Spinal cord (tissue), 10 donors: ENCODE measurements at places on chromosomes 7 and 10. TPM values are rescaled to one million over a fixed set of nuclear protein-coding genes. Genes with fewer than 3 reads are reported as not detected.

DNA sequence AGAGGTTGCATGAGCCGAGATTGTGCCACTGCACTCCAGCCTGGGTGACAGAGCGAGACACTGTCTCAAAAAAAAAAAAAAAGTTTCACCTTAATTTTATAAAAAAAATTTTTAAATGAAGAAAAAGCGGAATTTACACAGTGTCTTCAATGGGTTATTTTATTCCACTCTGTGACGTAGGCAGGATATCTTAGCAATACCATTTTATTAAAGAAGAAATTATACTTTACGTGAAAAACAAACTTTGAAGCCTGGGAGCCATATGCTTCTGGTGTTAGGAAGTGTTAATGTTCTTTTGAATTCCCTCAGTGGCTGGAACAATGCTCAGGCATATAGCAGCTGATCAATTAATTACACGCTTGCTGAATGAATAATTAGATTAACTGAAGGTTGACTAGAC lies 77.7 kb downstream of the CLEC2L start:
- no peak for DNase-seq

GRCh38 chr10:118488710-118489497 lies 106.5 kb downstream of the PRLHR start:
- no peak for DNase-seq

DNA sequence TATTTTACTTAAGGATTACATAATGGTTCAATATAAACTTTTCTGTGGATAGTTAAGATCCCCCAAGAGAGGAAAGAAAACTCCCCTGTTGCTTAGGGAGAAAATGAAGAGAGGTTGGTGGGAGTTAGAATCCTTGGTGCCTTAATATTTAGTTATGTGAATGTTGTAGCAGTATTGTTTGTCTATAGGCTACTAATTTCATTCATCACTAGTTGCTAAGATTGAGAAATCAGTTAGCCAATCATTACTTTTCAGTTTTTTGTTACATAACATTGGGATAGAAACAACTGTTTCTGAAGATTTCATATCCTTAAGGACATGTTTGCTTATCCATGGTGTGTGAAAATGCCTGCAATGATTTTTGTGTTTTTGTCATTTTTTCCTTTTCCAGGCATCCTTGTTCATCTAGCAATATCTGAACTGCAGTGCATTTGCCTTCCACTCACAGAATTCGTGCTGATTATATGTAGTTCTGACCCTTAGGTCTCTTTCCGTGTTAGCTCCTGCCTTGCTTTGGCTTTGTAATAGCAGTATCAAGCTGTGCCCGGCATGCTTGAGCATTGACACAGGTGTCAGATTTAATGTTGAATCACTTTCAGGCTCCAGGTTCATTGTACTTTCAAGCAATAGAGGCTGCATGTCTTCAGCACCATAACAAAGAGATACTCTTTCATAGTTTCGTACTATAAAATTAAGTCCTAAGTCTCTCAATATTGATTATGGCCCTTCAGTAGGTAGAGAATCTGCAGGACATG lies 85.0 kb downstream of the PODXL start:
- DNase-seq: no peak

DNA sequence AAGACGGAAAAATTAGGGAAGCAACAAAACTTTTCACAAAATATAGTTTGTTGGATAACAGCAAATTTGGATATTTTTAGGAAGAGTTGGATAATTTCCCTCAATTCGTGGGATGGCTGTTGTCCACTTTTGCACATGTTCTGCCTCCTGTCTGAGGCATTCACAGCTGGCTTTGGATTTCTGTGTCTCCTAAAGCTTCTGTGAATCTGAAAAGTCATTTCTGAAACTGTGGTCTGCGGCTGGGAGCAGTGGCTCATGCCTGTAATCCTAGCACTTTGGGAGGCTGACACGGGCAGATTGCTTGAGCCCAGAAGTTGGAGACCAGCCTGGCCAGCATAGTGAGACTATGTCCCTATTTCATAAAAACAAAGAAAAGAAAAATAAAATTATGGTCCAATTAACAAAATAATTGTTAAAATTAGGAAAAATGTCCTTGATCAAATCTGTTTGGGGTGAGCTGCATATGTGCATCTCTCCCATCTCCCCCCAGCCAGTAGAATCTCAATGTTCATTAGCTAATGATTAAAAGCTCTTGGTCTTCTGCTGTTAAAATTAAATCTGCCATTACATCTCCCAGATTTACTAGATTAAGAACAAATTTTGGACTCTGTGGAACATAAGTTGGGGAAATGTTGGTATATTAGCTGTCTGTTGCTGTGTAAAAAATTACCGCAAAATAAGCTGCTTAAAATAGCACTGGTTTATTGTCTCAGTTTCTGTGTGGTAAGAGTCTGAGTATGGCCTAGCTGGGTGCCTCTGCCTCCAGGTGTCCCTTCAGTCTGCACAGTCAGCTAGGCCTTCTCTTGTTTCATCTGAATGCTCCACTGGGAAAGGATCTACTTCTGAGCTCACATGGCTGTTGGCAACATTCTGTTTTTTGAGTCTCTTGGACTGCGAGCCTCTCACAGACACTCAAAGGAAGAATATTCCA lies 332.0 kb upstream of the FZD1 start:
- DNase-seq: no peak

- DNase-seq: no peak
Observed at GRCh38 chr10:123348691-123349572, 194.7 kb downstream of the BUB3 start.

DNA sequence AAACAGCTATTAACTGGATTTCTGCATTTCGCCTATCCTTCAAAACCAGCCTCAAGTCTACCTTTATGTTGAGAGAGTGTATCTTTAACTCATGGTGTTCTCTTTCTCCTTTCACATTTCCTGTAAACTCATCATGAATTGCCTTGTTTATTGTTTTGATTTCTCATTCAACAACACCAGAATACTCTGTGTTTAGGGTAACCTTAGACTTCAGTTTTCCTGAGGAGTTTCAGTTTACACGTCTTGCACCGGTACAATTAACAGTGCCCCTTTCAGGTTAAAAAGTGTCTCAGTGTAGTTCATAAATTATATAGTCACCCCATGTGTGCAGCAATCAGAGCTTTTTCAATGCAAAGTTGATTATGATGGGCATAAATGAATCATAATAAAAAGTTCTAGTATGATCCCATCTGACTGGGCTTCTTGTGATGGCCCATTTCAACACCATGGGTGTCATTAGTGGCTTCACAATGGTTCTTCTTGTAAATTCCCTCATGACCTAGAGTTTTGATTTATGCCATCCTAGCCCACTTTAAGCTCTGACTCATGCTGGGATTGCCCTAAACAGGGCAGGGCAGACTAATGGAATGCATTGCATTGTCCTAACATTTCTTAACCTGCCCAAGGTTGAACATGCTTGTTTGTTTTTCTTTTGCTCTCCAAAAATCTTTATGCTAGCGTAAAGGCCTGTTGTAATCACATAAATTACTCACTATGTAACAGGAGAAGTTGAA lies 22.0 kb downstream of the ITGB8 start:
- DNase-seq: no peak

- no peak for DNase-seq
Observed at GRCh38 chr7:12552876-12553275, 17.6 kb upstream of the SCIN start.

Gene CRPPA
- total RNA-seq: 10.4 TPM

DNA sequence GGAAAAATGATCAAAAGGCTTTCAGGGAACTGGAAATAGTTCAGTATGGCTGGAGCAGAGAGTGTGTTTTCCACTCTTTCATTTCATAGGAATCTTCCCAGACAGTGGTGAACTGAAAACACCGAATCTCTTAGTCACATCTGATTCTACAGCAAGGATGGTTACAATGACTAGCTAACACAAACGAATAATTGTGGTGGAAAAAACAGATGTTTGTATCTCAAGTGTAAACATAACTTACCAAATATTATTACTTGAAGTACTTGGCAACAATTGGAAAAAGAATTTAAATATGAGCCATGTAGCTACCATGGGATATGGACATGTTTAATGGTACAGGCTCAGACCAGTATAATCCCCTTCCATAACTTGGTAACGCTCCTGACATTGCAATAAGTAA lies 21.1 kb upstream of the BPGM start:
- DNase-seq: no peak

Gene ATP6V1F
- total RNA-seq: 147 TPM

DNA sequence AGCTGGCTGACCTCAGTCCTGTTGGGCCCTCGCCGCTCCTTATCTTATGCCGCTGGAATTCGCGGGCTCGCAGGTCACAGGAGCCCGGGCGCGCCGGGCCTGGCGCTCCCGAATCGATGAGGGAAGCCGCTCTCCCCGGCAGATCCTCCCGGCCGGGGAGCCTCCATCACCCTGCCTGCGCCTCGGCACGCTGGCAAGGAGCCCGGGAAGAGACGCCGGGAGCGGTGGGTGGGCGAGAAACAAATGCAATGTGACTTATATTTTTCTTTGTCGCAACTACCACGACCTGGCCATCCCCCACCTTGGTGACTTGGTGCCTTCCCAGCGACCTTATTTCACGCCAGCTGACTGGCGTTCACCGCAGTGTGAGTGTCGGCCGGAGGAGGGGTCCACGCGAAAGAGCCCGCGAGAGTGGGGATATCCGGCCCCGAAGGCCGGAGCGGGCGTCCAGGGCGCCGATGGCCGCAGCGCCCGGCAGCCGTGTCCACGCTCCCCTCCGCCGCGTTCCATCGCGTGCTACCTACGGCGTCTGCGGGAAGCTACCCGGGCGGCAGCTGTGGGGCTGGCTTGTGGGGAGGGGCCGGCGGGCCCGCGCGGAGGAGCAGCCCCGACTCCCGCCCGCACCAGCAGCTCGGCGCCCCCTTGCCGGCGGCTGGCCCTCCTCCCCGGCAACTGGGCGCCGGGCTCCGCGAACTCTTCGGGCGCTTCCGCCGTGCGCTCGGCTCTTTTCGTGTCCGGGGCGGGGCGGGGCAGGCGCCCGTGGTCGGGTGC lies 494 bp upstream of the BMPR1A start:
- DNase-seq: peak; percentile 99

DNA sequence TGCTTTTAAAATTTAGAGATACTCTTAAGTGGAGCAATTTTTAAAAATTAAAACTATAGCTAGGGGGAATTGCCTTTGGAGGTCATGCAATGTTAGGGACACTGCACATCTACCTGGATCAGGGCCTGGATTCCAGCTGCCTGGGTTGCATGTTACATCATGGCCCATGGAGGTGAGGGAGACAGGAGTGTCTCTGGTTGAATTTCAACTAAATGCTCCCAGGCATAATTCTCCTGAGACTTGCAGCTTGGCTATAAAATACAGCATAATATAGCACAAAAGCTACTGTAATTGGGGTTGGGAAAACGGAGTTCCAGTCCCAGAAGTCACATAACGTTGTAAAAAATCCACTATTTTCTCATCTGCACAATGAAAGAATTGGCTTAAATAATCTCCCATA lies 782.5 kb downstream of the LRMDA start:
- DNase-seq: no peak

GRCh38 chr10:5297466-5297865 lies 67.3 kb upstream of the UCN3 start:
- DNase-seq: no peak

DNA sequence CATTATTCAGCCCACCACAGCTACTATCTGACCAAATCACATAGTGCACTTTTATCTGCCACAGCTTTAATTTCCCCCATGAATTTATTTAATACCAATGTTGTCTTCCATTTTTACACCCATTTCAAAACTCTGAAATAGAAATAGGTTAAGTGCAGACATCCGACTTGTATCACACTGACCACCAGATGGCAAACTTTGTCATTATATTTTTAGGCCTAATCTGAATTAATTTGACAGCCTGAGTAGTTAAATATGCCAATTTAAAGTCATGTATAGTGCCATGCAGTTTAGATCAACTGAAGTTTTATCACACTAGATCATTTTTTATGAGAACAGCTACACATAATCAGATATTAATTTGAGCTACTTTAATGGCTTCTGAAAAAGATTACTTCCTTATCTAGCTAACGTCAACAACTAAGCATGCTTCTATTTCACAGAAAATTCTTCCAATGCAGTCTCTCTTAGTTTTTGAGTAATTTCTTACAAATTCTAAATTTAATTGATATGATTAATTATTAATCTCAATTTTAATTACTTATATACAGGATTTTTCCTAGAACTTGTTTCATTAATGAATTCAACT lies 566.4 kb downstream of the GFRA1 start:
- DNase-seq: peak; percentile 8

Gene GTF2I
- total RNA-seq: 196 TPM

DNA sequence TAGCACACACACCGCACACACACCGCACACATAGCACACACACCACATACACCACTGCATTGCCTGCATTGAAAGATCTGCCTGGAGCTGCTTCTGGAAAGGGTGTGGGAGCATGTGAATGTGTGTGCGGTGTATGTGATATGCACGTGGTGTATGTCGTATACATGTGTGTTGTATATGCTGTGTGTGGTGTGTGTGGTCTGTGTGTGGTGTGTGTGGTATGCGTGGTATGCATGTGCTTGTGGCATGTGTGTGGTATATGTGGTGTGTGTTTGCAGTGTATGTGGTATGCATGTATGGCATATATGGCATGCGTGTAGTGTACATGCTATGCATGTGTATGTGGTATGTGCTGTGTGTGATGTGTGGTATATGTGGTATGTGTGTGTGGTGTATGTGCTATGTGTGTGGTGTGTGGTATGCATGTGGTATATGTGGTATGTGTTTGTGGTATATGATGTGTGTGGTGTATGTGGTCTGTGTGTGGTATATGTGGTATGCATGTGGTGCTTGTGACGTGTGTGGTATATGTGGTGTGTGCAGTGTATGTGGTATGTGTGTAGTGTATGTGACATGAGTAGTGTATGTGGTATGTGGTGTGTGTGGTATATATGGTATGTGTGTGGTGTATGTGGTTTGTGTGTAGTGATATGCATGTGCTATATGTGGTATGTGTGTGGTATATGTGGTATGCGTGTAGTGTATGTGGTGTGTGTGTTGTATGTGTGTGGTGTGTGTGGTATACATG lies 176.2 kb downstream of the WDR37 start:
- no peak for DNase-seq

DNA sequence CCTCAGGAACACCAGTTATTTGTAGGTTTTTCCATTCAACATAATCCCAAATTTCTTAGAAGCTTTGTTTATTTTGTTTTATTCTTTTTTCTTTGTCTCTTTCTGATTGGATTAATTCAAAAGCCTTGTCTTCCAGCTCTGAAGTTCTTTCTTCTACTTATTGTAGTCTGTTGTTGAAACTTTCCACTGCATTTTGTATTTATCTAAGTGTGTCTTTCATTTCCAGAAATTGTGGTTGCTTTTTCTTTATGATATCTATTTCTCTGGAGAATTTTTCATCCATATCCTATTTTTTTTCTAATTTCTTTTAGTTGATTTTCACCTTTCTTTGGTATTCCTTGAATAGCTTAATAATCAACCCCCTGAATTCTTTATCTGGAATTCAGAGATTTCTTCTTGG lies 58.5 kb downstream of the SLC18A2 start:
- DNase-seq: no peak

GRCh38 chr10:31759124-31759798 lies 169.4 kb downstream of the ARHGAP12 start:
- peak; percentile 93 for DNase-seq

- no peak for DNase-seq
Observed at GRCh38 chr10:5545011-5545410, 20.2 kb downstream of the CALML3 start.

- no peak for DNase-seq
Observed at GRCh38 chr10:19158358-19158757, 109.8 kb downstream of the MALRD1 start.

- DNase-seq: no peak
Observed at GRCh38 chr7:22806752-22807151, 15.9 kb downstream of the TOMM7 start.

- no peak for DNase-seq
Observed at GRCh38 chr7:75689246-75690099, 49.3 kb downstream of the HIP1 start.

Gene EFCAB10
- 6.9 TPM for total RNA-seq

Gene KIF11
- 14.4 TPM for total RNA-seq

- no peak for DNase-seq
Observed at GRCh38 chr10:99711129-99711719, 20.7 kb downstream of the COX15 start.
